ENCODE measurements at places on chromosomes 7 and 10. TPM values are rescaled to one million over a fixed set of nuclear protein-coding genes. Genes with fewer than 3 reads are reported as not detected.

DNA sequence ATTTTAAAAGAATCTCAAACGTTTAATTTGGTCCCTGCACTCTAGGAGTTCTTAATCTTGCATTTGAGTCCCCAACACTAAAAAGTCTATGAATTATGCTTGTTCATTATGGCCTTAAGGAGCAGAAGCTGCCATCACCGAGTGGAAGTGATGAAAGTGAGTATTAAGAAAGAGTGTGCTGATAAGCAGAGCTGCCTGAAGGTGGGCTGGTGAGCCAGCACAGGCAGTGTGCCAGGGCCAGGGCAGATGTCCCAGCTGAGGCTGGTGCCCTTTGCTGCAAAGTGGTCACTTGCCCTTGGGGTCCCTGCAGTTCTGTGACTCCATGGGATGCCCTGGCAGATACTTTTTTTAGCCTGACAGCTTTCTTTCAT is 72.9 kb upstream of the LOXL4 start:
- no peak for DNase-seq

DNA sequence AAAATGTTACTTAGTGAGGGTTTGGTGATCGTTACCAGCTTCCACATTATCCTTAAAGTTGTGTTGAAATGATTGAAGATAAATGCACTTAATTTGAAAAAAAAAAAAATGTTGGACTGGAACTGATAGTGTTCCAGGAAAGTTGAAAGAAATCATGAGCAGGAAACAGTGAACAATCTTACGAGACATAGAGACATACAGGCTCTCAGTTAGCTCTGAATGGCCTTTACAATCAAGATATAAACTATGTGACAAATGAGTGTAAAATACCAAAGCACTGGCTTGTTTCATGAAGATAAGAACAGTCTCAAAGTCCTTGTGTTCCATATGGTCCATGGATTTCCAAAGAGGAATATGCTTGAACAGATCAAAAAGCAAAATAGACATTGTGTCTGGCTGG is 430.1 kb upstream of the ETV1 start:
- no peak for DNase-seq

GRCh38 chr7:155274633-155275355 is 22.9 kb upstream of the INSIG1 start:
- no peak for DNase-seq

SP8 gene
- not detected for polyA plus RNA-seq

Measured in right renal cortex interstitium (tissue), 3 donors.